SJSA1 (cell line): ENCODE measurements at places on chromosomes 7 and 10.
A peak's percentile ranks its signal among the peaks of the same experiment; 100 is the strongest.

DNA sequence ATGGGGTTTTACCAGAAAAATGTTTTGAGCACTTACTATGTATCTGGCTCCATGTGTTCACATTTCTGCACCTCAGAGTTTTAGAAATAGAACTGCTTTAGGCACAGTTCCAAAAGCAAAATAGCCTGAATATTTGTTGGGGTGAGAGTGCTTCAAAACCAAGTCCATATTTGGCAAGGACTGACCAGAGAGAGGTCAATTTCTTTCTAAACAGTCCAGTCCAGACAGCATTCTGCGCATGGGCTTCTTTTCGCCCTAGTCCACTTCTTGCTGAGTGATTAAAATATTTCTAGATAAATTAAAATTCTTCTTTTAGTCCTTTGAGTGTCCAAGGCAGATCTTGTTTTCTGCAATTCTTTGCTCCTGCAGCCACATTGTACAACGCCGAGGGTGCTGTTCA, 427.0 kb downstream of the PHTF2 start:
- no peak for DNase-seq

DNA sequence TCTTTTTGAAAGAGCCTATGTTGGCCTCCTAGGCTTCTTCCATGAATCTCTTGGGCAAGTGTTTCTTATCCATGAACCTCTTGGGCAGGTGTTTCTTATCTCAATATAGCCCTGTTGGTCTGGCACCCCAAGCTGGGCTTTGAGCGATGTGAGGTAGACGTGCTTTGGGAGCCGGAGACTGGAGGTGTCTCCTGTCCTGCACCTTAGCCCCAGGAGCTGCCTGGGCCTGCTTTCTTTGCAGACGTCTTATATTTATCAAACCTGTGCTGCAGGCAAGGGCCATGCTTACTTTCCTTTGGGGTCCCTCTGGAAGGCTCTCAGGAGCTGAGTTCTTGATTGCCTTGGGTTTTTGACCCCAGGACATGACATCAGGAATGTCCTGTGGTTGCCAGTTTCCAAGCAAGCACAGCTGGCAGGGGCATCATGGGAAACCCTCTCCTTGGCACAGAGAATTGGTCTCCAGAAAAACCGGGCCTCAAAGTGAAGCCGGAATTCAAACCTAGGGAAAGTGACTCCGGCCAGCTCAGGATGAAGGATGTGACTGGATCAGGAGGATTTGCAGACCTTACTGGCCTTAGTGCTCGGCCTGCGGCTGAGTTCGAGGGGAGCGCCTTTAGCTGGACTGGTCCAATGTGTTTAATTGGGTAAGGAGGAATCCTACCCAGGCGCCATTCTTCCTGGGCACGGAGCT, 2.8 kb downstream of the JAKMIP3 start:
- no peak for DNase-seq

GRCh38 chr7:47239931-47240421, 341.9 kb downstream of the TNS3 start:
- DNase-seq: no peak

DNA sequence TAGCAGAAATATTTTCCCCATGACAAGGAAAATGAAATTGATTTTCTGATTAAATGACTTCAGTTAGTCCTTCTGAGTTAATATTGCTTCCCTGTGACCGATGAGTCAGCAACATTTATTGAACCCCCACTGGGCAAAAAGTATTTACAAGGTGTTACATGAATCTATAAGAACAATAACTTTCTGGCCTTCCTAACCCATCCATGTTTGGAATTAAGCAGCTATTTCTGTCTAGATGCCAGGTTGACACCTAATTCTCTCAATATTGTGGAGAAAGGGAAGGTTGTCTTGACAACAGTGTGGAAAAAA, 112.9 kb upstream of the JAZF1 start:
- DNase-seq: no peak

- DNase-seq: no peak
Measured at GRCh38 chr7:24199978-24200377, 84.0 kb upstream of the NPY start.

DNA sequence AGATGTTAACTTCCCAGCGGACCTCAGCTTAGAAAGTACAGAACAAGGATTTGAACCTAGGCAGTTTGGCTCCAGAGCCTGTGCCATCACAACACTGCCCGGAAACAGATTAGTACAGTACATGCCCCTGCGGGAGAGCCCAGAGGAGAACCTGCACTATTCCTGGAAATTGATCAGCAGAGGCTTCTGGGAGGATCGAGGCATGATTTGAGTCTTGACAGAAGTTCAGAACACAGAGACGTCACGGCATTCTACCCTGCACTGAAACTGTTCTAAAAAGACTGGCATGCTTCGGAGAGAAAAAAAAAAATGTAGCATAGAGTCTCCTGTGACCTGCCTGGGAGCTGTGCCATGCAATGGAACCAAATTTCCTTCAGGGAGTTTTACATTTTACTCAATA, 9.2 kb upstream of the IL6 start:
- DNase-seq: no peak

GRCh38 chr7:121084748-121085336, 96.3 kb downstream of the CPED1 start:
- DNase-seq: peak; percentile 93

- peak; percentile 39 for DNase-seq
Measured at GRCh38 chr7:48031111-48031510, 2.2 kb upstream of the SUN3 start.

- DNase-seq: no peak
Measured at GRCh38 chr10:49596493-49596809, 13.7 kb upstream of the SLC18A3 start.

DNA sequence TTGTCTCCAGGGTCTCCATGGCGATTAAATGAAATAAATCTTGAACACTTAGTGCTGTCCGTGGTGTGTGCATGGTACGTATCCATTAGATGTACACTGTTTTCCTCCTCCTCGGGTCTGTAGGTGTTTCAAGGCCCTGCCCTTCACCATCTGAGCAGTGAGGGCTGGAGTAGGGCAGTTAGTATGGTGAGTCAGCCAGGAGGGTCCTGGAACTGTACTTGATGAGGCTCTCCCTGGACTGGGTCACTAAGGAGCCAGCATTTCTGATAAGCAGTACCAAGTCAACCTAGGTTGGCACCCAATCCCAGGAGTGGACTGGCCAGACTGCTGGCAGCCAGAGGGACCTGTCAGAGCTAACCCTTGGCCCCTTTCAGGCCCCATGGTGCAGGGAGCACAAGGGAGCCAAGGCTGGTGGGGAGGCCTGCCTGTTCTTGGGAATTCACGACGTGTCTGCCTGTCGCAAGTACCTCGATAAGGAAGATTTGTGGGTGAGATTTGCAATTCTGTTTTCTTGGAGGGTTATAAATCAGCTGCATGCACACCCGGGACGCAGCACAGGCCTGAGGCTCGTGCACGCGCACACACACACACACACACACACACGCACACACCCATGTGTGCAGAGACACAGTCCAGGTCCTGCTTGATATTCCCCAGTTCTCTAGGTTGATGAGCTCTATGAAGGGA, 114.2 kb downstream of the ZMIZ1 start:
- DNase-seq: no peak

DNA sequence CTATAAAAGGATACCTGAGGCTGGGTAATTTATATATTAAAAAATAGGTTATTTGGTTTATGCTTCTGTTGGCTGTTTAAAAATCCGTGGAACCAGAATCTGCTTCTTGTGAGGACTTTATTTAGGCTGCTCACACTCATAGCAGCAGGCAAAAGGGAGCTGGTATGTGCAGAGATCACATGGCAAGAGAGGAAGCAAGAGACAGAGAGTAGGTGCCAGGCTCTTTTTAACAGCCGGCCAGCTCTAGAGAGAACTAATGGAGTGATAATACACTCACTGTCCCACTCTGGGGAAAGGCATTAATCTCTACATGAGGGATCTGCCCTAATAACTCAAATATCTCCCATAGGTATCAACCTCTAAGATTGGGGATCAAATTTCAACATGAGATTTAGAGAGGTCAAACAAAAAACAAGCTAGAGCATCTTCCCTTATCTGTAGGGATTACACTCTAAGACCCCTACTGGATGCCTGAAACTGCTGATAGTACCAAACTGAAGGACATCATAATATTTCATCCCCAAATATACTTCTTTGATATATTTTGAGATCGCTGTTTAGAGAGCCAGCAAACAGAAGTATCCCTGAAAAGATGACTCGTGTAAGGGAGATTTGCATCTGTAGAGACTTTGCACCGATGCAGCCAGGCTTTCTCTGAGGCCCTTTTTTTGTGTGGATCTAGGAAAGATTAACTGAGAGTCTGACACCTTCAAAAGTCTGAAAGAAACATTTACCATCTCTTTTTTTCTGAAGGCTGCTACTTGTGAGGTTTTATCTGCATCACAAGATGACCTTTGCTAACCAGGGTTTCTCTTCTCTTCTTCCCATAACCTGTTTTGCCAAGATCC, 717.0 kb upstream of the MBL2 start:
- no peak for DNase-seq

DNA sequence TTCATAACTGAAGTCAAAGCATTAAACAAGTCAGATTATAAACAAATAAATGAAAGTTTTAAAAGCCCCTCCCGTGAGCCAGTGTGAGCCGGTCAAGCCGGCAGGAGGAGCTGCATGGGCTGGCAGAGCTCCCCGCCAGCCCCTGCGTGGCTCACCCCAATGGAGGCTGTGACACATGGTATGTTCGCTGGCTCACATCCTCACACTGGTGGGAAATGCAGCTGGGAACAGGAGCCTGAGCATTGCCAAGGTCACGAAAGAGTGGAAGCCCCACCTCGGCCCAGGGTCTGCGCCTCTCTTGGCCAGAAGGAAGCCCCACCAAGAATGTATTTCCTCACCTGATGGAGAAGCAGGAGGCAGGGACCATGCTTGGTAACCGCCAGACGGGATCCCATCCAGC, 261.7 kb upstream of the TCERG1L start:
- no peak for DNase-seq

- no peak for DNase-seq
Measured at GRCh38 chr7:69596723-69597277, 1.5 kb upstream of the AUTS2 start.

DNA sequence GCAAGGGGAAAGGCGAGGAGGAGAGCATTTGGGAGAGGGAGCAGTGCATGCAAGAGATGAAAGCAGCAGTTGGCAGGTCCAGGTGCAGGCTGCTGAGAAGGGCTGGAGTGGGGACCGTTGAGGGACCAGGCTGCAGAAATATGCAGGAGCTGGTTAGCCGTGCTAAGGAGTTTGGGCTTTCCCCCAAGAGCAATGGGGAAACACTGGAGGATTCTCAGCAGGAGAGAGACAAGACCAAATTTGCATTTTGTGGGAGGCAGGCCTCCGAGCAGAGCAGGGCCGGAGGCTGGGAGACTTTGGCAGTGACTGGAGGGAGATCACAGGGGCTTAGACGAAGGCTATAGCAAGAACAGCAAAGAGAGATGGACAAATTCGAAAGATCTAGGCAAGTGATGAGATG, 11.8 kb downstream of the BTBD16 start:
- DNase-seq: peak; percentile 7
